ENCODE measurements at places on chromosomes 1 and 21.

GRCh38 chr1:64965366-64966157 is 787 bp downstream of the JAK1 start:
- ATAC-seq, result peak; percentile 70

DNA sequence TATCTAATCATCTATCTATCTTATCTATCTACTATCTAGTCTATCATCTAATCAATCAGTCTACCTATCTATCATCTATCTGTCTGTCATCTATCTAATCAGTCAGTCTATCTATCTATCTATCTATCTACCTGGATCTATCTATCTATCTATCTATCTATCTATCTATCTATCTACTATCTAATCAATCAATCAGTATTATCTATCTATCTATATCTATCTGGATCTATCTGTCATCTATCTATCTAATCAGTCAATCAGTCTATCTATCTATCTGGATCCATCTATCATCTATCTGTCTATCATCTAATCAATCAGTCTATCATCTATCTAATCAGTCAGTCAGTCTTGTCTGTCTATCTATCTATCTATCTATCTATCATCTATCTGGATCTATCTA is 26.9 kb upstream of the C1orf174 start:
- no peak for ATAC-seq

DNA sequence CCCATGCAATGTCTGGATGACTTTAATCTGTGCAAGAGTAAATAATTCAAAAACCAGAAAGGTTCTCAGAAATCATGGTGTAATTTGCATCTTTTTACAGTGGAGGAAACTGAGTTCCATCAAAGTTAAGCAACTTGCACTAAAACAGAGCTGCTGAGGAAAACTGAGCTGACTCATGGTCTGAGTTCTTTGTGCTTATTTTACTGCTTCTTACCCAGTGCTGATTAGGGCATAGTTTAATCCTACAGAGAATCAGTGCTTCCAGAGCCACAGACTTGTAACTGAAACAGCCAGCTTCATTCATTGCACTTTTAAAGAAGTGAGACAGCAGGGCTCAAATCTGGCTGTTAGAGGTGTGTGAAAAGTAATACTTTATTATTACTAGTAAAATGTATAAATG is 10.9 kb upstream of the RWDD3 start:
- peak; percentile 49 for ATAC-seq

- ATAC-seq, result no peak
Measured at GRCh38 chr1:61828805-61829204, 86.5 kb downstream of the PATJ start.

- peak; percentile 47 for ATAC-seq
Measured at GRCh38 chr1:91428182-91428798, 23.7 kb upstream of the HFM1 start.

- ATAC-seq, result no peak
Measured at GRCh38 chr1:3481836-3482375, 27.4 kb downstream of the ARHGEF16 start.

DNA sequence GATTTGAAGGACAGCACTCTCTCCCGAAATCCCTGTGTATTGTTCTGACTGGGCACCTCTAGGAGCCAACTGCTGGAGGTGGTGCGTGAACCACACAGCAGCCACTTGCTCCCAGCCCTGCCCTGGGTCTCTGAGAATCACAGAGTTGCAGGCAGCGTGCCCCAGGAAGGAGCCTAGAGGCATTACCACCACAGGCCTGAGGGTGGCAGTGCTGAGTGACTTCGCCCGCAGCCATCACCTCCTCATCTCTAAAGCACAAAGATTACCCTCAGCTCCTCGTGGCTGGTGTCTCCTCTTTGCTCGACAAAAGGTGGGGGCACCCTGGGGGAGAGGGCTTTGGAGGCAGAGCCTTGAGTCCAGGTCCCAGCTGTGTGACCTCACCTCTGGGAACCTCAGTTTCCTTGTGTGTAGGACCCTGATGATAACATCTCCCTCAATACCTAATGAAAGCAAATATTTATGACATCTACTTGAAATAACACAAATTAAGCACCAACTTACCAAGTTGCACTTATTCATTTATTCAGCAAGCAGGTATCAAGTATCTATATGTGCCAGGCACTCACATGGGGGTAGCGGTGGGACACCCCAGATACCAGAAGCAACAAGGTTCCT is 86.3 kb downstream of the VWA5B1 start:
- peak; percentile 95 for ATAC-seq

DNA sequence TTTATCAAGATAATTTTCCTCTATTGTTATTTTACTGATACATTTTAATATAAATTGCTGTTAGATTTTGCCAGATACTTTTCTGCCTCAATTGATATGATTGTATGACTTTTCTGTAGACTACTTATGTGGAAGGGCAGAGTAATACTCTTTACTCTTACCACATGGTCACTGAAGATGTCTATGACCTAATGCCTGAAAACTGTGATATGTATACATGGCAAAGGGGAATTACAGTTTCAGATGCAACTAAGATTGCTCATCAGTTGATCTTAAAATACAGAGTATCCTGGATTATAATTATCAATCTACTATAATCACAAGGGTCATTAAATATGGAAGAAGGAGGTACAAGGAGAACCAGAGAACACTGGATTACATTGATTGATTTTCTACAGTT is 1528.0 kb downstream of the BRINP3 start:
- no peak for ATAC-seq

GRCh38 chr1:116806245-116806644 is 52.0 kb downstream of the CD2 start:
- no peak for ATAC-seq

- no peak for ATAC-seq
Measured at GRCh38 chr1:203898458-203899352, 37.3 kb downstream of the SNRPE start.

GRCh38 chr1:201153474-201154388 is 543 bp downstream of the TMEM9 start:
- peak; percentile 94 for ATAC-seq

DNA sequence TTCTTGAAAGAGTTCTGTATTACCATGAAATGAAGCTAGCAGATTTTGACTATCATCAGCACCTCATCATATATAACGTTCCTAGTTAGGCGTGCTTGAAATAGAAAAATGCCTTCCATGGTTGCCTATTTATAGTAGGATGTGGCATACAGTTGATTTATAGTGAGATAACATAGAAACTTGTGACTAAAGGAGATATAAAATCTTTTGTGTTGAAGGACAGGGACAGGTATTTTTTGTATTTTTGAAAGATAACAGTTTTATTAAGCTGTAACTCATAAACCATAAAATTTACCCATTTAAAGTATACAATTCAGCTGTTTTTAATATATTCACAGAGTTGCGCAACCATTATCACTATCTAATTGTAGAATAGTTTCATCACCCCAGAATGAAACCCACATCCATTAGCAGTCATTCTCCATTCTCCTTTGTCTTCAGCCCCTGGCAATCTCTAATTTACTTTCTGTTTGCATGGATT is 19.3 kb downstream of the SPEN start:
- no peak for ATAC-seq

GRCh38 chr1:59125676-59126320 is 171.1 kb upstream of the FGGY start:
- no peak for ATAC-seq

DNA sequence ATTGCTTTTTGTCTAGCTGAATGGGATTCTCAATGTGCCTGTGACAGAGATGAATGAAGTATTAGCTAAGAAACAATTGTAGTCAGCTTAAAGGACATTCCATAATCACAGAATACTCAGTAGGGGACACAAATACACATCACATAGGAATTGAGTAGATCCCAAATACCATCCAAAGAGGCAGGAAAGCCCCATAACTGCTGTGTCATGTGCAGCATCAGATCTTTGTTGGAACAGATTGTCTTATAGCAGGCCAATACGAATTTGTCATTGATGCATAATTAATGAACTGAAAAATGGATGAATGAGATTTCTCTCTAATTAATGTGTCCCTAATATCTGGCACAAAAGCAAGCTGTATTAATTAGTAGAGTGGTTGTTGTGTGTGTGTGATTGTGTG is 82.3 kb upstream of the S1PR1 start:
- no peak for ATAC-seq

GRCh38 chr1:203052601-203053000 is 26.3 kb downstream of the PPFIA4 start:
- ATAC-seq, result no peak

DNA sequence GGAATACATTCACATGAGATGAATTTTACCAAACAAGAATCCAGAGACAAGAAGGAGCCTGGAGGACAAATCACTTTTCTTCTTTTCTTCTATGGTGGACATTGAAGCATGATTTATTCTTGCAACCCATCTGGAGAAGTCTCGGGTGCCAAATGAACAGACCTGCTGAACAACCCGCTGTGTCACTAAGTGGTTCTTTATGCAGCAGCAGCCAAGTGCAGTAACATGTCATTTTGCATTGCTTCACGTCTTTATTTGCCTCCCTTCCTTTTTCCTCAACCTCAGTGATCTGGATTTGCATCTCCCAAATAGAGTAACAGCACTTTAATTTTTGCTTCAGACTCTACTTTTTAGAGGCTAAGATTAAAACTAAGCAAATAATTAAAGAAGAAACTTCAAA is 50.0 kb upstream of the TENT5C start:
- no peak for ATAC-seq

DNA sequence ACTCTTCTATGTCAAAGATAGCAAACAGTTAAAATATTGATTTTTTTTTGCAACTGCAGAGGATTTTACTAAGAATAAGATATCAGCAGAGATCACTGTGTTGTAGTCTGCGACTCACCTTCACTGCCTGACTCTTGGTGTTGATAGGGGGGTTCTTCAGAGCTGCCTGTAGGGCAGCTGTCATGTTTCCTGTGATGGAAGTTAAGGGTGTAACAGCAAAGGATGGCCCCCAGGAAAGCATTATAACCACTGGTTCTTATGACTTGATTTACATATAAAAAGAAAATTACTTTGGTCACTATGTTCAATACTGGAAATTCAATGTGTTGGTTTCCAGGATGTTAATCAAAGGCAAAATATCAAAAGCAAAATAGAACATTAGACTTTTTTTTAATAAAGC is 2.6 kb downstream of the ARPC5 start:
- no peak for ATAC-seq

DNA sequence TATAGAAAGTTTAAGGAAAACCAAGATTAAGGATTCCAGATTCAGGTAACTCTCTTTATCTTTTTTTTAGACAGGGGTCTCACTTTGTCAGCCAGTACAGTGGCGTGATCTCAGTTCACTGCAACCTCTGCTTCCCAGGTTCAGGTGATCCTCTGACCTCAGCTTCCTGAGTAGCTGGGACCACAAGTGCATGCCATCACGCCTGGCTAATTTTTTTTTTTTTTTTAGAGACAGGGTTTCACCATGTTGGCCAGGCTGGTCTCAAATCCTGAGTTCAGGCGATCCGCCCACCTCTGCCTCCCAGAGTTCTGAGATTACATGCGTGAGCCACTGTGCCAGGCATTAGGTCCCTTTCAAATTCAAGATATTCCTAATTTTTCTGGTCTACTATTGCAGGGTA is 15.9 kb downstream of the LZIC start:
- ATAC-seq, result no peak

DNA sequence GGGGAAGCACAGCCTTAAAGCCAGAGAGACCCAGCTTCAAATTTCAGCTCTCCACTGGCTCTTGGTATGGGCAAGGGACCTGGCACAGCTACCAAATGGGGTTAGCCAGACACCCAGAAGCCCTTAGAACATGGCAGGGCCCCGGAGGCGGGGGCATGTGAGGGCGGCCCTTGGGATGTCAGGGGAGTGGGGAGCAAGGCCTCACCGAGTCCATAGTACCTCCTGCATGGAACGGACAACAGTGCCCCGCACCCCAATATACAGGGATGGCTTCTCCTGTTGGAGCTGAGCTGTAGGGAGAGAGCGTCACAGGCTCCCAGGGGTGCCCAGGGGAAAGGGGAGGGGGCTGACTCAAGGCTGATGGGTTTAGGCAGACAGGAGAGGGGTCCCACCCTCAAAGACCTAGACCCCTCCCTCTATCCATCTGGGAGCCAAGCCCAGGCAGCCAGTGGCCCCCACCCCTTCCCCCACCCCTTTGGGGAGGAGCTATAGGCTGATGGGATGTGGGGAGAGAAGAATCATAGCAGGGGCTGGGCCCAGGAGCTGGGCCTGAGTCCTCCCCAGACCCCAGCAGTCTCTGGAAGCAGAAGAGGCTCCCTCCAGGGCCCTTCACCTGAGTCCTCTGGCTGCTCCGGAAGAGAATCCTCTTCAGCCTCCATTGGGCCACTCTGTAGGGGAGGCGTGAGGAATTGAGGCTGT is 16.5 kb downstream of the SPOCD1 start:
- ATAC-seq, result peak; percentile 6

GRCh38 chr21:45481977-45482898 is 60.0 kb downstream of the SLC19A1 start:
- no peak for ATAC-seq

GRCh38 chr1:94250341-94250740 is 13.0 kb upstream of the ARHGAP29 start:
- ATAC-seq, result no peak

GRCh38 chr1:116218922-116219321 is 107.7 kb downstream of the MAB21L3 start:
- ATAC-seq, result no peak

DNA sequence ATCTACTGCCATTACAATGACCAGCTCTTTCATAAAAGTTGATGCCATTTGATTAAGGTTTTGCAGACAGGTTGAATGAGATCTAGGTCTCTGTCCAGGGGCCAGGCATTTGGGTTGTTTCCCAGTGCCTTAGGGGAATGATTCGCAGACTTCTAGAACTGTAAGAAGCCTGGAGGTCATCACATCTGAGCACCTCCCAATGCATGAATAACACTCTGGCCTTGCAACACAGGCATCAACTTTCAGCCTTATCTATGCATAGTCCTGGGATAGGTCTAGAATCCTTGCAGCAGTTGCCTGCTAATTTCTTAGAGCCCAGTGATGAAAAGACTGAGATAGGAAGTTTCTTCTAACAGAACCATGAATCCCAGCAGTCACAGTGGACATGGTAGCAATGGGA is 44.8 kb upstream of the KCND3 start:
- no peak for ATAC-seq

- no peak for ATAC-seq
Measured at GRCh38 chr1:147635342-147635741, 35.0 kb downstream of the ACP6 start.

DNA sequence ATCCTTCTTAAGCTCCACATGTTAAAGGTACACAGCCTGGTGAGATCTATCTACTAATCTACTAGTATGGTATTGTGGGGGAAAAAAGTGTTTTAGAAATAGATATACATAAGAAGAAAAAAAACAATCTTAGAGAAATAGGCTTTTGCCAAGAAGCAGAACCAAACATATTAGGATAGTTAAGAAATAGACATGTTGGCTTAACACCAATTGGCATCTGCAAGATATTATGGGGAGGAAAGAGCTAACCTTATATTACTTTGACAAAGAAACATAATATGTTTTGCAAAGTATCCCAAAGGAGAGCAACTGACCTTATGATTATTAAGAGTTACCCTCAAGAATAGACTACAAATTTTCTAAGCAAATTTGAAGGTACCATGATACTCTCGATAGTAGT is 202.9 kb downstream of the BRINP3 start:
- ATAC-seq, result no peak

GRCh38 chr21:17402937-17403336 is 109.9 kb upstream of the CXADR start:
- no peak for ATAC-seq

- no peak for ATAC-seq
Measured at GRCh38 chr1:29971703-29972102, 735.4 kb downstream of the PTPRU start.

All from SK-N-SH treated with all-trans-retinoic acid at 6 μM for 48 hours (cell line).